ENCODE measurements at places on chromosomes 2 and 18.

GRCh38 chr2:75556679-75557366 is 3.9 kb downstream of the EVA1A start:
- DNase-seq, result no peak

GRCh38 chr2:102707796-102708695 is 53.8 kb upstream of the TMEM182 start:
- DNase-seq, result no peak

DNA sequence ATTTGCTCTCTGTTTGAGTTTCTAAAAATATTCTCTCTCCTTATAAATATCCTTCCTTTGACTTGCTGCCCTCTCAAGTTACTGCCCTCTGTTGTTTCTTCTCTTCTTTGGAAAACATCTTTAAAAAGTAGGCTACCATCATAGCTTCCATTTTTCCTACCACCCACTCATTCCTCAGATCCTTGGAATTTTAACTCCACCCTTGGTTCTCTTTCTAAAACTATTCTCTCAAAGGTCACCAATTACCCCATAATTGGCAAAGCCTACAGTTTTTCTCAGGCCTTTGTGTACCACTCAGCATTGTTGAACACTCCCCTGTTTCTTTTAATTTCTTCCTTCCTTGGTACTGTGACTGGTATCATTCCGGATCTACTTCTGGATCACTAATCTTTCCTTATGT is 43.0 kb upstream of the ITGAV start:
- DNase-seq, result no peak

DNA sequence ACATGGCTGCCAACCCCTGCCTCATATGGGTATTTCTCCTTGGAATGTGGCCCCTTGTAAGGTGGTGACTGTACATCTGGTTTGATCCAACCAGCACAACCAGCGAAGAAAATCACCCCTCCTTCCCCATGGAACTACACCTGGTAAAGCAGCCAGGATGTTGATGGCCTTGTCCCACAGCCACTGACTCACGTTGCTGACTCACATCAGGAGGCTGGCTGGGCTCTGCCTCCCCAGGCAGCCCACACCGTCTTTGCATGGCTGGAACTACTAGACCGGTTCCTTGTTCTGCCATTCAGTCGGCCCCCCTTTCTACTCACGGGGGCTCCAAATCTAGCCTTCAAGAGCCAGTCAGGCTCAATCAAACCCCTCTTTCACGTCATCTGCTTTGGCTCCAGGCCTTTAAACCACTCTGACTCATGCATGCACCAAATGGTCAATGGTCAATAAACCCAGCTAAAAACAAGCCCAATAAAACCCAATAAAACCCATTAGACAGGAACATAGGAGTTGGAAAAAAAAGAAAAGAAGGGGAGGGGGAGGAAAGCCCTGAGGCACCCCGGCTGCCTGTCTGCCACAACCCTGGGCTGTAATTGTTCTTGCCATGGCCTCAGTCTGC is 114.8 kb downstream of the PLB1 start:
- DNase-seq, result peak; percentile 34

- DNase-seq, result no peak
Measured at GRCh38 chr2:38215993-38216392, 140.0 kb upstream of the CYP1B1 start.

- no peak for DNase-seq
Measured at GRCh38 chr18:56580026-56580425, 58.4 kb downstream of the TXNL1 start.

DNA sequence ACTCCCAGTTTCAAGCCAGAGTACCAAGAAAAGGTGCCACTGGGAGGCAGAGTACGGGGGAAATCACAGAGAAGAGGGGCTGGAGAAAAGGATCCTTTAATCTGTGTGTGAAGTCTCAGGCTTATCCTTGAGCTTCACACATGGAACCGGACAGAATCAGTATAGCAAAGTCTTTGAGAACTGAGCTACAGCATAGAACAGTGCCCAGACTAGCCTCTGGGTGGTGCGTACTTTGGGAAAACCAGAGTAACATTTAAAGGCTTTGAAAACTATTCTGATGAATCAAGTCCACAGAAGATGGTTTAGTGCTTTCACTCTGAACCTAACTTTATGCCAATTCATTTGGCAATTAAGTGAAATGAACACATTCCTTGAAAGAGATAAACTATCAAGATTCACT is 83.1 kb downstream of the BABAM2 start:
- no peak for DNase-seq

GRCh38 chr2:216392945-216393840 is 19.1 kb upstream of the SMARCAL1 start:
- no peak for DNase-seq

- DNase-seq, result no peak
Measured at GRCh38 chr2:86392873-86393518, 48.2 kb upstream of the KDM3A start.

GRCh38 chr2:165636959-165637358 is 157.1 kb downstream of the GALNT3 start:
- no peak for DNase-seq

DNA sequence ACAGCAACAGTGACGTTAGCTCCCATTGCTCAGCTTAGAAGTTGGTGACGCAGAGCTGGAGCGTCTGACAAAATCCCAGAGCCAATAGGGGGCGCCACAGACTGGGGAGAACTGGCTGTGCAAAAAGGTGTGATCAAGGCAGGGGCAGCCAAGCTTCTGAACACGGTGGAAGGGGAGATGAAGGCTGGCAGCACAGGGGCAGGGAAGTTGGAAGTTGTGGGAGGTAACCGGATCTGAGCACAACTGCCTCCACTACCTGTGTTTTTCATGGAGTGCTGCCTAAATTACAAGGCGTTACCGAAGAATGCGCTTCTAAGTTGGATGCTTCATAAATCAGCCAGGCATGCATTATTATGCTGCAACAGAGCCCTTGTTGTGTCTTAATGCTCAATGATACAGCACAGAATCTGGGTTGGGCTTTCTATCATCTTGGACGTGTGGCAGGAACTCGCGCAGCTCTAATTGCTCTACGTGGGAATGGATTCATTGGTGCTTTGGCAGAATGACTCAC is 370.0 kb downstream of the SLC4A3 start:
- DNase-seq, result no peak

GRCh38 chr18:26134107-26134506 is 438 bp downstream of the PSMA8 start:
- no peak for DNase-seq

- DNase-seq, result no peak
Measured at GRCh38 chr2:122003196-122003940, 247.9 kb downstream of the TSN start.

- DNase-seq, result no peak
Measured at GRCh38 chr2:33804155-33804554, 205.1 kb upstream of the FAM98A start.

DNA sequence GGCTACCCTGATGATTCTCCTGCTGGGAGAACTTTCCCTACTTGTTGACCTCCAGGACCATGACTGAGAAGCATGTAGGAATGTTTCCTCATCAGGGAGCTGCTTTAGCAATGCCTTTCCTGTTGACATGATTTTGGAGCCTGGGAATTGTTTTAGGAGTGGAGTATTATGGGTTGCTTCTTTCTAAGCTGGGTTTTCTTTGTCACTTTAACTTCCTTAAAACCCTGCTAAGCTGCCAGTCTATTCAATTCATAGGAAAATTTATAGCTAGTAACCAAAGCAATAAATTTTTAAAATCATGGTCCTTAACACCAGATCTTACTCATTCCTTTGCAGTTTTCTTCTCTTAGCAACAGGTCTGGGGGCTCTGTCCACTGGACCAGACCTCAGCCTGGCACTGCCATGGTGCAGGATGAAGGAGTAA is 125.6 kb upstream of the TACR1 start:
- DNase-seq, result no peak

DNA sequence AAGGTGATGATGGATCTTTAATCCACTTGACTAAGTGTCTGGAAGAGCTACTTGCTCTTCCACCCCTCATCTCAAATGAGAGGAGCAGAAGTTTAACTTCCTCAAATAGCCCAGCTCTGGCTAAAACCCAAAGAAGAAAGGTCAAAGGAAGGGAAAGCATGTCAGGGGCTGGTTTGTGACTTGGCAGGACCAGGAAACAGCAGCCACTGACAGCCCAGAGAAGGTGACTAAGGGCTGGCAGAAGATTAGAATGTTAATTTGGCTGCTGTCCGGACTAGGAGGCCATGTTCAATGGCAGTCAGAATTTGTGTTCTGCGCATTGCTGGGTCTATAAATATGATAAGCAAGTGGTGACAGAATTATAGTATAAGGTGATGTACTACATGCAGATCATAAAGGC is 386.2 kb downstream of the SETBP1 start:
- DNase-seq, result no peak

DNA sequence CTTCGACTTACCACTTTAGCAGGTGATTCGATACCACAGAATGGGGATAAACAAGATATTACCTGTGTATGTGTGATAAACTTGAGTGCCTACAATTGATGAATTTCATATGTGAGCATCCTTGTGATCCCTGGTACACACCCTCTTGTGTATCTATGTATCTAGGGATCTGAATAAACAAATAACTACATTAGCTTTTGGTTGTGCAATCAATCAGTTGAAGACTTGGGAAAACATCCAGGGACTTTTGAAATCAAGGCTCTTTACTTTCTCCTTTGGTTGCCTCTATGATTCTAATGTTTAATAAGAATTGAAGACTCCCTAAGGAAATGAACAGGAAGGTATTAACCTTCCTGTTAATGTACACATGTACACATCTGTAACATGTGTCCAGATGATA is 97.3 kb upstream of the DCC start:
- no peak for DNase-seq
